ENCODE measurements at places on chromosomes 1 and 21. TPM values are rescaled to one million over a fixed set of nuclear protein-coding genes. Genes with fewer than 3 reads are reported as not detected.

GRCh38 chr1:47441450-47442106, 3.7 kb downstream of the FOXD2 start:
- no peak for DNase-seq

DNA sequence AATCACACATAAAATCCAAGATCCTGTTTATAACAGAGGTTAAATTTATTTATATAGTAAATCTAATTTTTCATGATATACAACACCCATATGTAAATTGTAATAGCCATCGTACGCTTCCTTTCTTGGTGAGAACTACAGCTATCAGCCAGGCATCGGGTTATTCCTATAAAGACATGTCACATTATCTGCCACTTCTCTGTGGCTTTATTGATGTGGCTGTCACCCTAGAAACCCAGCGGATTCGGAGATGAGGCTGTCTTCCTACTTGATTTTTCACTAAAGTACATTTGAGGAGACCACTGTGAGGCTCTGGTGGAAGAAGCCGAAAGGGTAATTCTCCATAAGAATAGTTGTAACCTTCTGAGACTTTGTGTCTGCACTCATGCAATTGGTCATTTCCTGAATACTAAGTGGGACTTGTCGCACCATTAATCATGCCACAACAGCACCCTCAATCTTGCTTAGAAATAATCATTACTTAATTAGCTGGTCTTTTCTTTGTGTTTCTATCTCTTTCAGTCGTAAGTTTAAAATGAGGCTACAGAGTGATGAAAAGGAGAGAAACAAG, 106.0 kb downstream of the NTNG1 start:
- DNase-seq: no peak

GRCh38 chr21:14955936-14956520, 108.8 kb downstream of the NRIP1 start:
- DNase-seq: no peak

GRCh38 chr1:19926296-19927129, 3.1 kb upstream of the PLA2G2E start:
- peak; percentile 85 for DNase-seq

SLC6A17 gene
- total RNA-seq: not detected

- no peak for DNase-seq
Measured at GRCh38 chr1:175287377-175287776, 94.8 kb upstream of the KIAA0040 start.

TMEM61 gene
- total RNA-seq: not detected

GRCh38 chr1:118821801-118822200, 166.3 kb downstream of the TBX15 start:
- no peak for DNase-seq

FCRLA gene
- 0.84 TPM for total RNA-seq

DNA sequence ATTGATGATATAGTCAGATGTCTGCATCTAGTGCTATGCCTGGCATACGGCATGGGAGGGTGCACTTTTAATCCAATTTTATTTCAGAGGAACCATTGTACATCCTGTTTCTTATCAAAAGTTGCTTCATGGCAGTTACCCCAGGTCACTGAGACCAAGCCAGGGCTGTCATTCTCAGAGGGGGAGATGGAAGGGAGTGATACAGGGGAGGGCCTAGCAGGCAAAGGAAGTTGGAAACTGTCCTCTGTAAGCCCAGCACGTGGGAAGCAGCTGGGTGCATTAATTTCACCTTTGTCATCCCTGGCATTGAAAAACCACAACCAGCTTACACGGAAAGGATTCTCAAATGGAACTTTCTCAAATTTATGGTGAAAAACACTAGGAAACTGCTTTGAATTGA, 458.7 kb upstream of the ADAMTS5 start:
- DNase-seq: peak; percentile 63

GRCh38 chr1:112262316-112262715, 133.7 kb upstream of the CTTNBP2NL start:
- no peak for DNase-seq
